AG08395 (cell line): ENCODE measurements at places on chromosomes 12 and 14.

- no peak for DNase-seq
Measured at GRCh38 chr12:13811061-13811460, 170.3 kb downstream of the GRIN2B start.

- no peak for DNase-seq
Measured at GRCh38 chr12:9032202-9032964, 43.0 kb downstream of the KLRG1 start.

DNA sequence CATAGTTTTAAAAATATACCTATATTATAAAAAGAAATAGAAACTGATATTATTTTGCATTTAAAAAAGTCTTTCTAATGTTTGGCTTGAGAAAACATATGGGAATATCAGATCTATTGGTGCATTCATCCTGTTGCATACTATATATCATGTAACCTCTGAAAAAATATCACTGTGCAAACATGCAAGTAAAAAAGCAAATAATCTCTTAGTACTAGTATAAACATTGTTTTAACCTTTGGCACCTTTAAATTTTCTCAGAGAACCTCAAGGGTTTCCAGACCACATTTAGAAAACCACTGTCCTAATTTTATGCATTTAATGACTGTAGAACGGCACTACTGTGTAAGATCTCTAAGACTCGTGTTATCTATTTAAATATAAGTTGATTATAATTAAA, 416.8 kb downstream of the LRFN5 start:
- no peak for DNase-seq

GRCh38 chr12:44143175-44143574, 307.3 kb downstream of the TMEM117 start:
- DNase-seq = no peak

GRCh38 chr12:123950476-123951349, 21.9 kb downstream of the CCDC92 start:
- DNase-seq = no peak

GRCh38 chr14:98926801-98927200, 345.2 kb downstream of the BCL11B start:
- DNase-seq = peak; percentile 56

DNA sequence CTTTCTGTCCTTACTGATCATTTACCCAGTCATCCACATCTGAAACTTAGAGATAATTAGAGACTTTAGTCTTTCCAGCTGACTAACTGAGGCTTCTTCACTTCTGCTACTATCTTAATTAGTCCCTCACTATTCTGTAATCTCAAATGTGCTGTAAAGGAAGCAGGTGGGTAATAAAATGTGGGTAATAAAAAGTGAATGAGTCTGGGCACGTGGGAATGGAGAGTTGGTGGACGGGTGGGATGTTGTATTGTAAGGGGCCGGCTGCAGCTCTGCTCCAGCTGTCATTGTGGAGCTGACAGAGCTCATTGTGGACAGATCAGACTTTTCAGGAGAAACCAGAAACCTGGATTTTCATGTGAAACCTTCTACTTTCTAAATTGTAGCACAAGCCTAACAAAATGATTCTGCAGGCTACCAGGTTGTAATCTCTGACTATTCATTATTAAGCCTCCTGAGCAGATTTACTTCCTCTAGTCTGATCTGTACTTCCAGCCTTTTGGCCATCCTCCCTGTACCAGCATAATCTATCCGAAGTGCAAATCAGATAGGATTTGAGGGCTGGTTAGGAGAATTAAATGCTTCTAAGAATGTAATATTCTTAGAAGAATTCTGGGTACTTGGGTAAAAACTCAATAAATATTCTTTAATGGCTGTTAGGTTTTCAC, 42.0 kb upstream of the BMAL2 start:
- DNase-seq = no peak
